Activated naive CD4-positive, alpha-beta T cell treated with anti-CD3 and anti-CD28 coated beads, Interleukin-2, amount 50 U/mL, for 72 hours (primary cell): ENCODE measurements at places on chromosomes 5 and 9. TPM values are rescaled to one million over a fixed set of nuclear protein-coding genes. Genes with fewer than 3 reads are reported as not detected.

Gene TYRP1
- total RNA-seq: not detected

Gene BNC2
- not detected for total RNA-seq

- no peak for DNase-seq
Measured at GRCh38 chr9:19939734-19940278, 151.0 kb upstream of the SLC24A2 start.

- peak; percentile 40 for DNase-seq
Measured at GRCh38 chr9:114434878-114435311, 47.1 kb upstream of the AKNA start.

DNA sequence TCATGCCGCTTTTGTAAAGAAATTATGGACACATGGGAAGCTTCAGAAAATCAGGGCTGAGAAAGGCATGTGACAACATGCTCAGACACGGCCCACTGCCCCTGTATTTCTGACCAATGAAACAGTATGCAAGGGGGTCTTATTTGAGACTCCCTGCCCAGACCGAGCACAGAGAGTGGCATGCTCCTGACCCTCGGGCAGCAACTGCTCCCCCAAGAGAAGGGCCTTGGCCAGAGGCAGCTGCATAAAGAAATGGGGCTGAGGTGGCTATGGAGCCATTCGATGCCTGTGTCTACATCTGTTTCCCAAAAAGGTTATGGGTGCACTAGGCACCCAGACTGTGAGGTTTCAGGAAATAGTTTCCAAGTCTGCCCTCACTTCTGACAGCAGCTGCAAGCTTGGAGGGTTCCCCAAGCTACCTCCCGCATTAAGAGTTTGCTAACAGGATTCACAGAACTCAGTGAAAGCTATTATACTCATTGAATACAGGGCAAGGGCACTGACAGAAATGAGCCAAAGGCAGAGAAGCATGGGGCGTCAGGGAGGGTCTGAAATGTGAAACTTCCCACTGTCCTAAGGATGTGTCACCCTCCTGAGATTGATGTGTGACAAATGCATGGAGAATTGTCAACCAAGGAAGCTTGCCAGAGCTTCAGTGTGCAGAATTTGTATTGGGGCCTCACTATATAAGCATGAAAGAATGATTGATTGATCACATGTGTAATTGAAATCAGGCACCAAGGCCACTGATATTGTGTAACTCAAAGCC, 94.3 kb downstream of the DAP start:
- no peak for DNase-seq

- no peak for DNase-seq
Measured at GRCh38 chr9:99556998-99557397, 264.7 kb upstream of the NR4A3 start.

- DNase-seq: no peak
Measured at GRCh38 chr5:148974642-148975327, 88.1 kb downstream of the SH3TC2 start.

DNA sequence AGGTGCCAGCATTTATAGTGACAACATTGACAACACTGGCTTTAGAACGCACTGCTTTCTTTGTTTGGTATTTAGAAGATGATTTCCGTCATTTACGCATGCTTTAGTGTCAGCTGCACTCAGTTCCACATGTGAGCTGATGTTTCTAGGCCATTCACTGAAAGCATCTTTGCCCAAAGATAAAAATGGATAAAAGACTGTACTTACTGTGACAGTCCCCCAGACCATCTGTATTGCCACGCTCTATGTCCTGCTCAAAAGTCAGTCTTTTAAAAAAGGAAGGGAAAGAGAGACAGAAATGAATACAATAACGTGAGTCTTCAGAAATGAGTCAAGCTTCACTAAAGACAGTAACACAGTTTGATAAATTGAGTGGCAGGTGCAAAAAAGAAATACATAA, 99.3 kb downstream of the SEMA6A start:
- no peak for DNase-seq

DNA sequence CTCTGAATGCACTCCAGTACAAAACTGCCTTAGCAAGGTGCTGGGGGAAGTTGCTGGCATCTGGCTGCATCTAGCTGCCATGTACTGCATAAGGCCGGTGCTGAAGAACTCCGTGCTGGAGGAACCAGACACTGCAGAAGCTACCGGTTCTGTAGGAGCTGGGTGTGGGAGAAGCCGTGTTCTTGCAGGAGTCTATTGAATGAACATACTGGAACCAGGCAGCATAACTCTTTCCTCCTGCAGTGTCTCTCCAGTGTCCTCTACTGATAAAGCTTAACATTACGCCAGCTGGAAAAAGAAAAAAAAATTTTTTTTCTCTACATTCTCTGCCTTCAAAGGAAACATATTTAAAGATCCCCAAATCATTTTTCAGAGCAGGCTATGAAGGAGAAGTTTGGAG, 38.5 kb downstream of the VPS13A start:
- DNase-seq: no peak

DNA sequence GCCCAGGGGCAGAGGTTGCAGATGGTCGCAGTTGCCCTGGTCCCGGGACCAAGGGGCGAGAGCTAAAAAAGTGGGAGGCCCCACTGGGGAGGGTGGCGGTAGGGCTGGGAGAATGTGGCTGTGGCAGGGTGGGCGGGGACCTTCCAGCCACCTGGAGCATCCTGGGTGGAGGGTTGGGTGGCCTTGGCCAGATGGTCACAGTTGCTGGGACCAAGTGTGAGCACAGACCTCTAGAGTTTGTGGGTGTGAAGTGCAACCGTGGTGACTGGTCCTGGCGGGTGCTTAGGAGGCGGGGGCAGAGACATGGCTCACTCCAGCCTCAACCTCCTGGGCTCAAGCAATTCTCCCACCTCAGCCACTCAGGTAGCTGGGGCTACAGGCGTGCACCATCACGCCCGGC, 5.7 kb upstream of the TRAF2 start:
- DNase-seq: no peak

DNA sequence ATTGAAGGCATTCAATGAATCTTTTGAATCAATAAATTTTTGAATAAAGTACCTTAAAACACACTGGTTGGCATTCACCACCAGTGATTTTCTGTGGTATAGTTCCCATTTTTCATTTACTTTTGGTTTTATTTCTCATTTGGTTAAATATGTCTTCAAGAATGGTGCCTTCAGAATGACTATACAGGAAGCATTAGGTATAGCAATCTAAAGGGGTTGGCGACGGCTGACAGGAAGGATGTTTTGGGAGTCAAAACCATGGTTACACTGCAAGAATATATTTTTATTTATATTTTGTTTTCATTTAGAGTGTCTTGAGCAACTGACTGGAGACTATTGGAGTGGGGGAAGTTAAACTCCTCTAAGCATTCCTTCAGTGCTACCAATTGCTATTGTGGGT, 235.7 kb downstream of the HTR1A start:
- DNase-seq: no peak

DNA sequence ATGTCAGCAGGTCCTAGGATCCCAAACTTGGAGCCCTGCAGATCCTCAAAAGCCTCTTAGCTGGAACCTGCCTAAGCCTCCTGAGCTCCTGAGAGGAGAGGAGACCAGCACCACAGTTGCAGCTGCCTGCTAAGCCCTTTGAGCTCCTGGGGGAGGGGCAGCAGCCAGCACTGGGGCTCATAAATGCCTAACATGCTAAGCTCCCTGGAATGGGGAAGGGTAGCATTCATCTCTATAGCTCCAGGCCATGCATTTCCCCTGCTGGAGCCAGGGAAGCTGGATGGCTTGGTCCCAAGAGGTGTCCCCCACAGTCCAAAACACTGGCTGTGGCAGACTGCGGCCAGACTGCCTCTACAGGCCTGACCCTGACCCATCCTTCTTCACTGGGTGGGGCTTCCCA, 182.7 kb downstream of the KCNN2 start:
- no peak for DNase-seq

DNA sequence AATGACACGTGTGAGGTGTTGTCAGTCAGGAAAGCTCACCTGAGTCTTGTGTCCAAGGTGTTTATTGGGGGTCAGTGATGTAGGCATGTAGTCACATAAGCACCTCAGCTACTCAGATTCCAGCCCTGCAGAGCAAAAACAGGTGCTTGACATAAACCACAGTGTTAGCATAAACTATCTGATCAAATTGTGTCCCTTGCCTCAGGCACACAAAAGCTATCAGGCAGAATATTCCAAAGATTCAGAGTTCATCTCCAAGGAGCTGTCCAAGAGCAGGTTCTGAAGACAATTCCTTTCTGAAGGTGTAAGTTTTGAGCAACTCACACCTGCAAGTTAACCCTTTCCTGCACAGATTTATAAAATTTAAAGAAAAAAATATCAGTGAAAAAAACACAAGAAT, 102.2 kb upstream of the ITGA1 start:
- no peak for DNase-seq

DNA sequence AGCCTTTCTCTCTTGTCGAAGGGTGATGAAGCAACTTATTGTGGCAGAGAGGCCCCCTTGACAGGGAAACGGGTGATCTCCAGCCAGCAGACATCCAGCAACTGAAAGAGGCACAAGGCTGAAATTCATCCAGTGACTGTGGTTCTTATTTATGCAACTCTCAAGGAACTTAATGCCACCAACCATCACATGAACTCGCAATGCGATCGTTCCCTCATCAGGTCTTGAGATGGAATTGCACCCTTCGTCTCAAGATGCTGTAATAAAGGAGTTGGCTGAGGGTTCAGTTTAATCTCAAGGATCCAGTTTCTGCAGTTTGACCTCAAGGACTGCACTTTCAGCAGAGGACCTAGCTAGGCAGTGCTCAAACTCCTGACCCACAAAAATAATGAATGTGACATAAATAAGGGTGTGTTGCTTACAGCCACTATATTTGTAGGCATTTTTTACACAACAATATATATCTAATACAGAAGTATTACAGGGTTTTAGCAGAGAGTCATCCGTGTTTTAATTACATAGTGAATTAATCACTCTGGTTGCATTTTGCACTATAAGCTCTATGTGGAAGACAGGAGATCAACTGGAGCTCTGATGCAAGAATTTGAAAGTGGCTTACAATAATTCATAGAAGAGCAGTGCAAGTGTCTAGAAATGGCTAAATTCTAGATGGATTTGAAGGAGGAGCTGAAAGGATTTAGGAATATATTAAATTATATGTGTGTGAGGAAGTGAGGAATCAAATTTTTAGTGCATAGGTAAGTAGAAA, 957.8 kb upstream of the CTNND2 start:
- DNase-seq: no peak

DNA sequence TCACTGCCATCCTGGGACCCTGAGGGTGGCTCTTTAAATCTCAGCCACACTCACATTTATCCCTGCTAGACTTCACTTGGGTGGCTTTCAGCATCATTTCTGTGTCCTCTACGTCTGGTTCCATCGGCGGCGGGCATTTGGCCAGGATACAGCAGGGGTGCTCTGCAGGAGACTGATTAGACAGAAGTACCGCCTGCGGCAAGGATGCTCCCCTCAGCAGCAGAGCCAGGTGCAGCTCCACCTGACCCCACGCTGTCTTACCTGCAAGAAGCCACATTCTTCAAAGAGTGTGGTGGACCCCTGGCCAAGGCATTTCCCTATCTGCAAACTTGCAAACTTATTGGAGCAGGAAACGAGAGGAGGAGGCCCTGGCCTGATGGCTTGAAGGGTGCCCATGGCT, 309.8 kb upstream of the IRX4 start:
- DNase-seq: no peak

Gene PCDHGA4
- not detected for total RNA-seq

- peak; percentile 60 for DNase-seq
Measured at GRCh38 chr9:105245029-105245890, 809 bp downstream of the SLC44A1 start.

- DNase-seq: no peak
Measured at GRCh38 chr5:79205965-79206364, 30.0 kb upstream of the JMY start.

Gene ANXA2R
- total RNA-seq: 5.3 TPM

- no peak for DNase-seq
Measured at GRCh38 chr5:157624144-157624543, 28.1 kb downstream of the SOX30 start.

Gene LEAP2
- total RNA-seq: 1.5 TPM

DNA sequence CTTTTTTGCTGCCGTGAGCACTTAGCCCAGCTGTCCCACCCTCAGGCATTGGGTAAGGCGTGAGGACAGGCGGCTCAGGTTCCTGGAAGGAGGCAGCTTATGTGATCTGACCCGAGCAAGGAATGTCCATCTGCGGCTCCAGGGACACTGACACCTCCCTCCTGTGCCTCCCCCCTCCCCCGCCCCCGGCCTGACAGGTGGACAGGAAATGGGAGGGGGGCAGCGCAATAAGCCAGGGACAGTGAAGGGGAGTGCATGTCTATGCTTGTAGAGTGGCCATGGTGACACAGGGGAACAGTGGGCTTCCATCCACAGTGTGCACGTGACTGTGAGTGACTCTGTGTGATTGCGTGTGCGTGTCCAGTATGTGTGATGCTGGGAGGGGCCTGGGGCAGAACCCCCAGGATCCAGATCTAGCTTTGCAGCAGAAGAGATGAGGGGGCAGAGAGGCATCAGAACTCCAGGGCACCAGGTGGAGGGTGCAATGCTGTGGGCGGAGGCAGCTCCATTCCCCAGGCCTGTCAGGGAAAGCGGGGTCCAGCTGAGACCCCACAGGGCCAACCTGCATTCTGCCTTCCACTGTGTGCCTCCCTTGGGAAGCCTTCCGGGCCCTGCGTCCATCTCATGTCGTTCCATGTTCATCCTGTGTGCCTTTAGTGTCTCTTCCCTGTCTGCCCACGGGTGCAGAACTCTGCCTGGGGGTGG, 30.5 kb downstream of the CNTFR start:
- DNase-seq: no peak

DNA sequence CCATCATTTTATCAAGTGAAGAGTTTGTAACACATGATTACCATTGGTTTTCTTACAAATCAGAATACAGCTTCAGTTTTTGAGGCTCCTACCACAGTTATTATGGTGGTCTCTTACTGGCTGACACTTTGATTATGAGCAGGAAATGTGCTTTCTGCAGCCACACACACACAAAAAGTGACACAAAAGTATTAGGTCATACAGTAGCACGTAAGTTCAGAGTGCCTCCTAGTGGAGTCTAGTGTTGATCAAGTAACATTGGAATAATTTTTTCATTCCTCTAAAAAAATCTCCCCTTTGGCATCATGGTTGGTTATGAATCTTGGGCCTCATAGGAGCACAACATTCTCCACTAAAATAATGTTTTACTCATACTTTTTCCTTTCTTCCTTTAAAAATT, 37.6 kb downstream of the PAM start:
- DNase-seq: no peak

DNA sequence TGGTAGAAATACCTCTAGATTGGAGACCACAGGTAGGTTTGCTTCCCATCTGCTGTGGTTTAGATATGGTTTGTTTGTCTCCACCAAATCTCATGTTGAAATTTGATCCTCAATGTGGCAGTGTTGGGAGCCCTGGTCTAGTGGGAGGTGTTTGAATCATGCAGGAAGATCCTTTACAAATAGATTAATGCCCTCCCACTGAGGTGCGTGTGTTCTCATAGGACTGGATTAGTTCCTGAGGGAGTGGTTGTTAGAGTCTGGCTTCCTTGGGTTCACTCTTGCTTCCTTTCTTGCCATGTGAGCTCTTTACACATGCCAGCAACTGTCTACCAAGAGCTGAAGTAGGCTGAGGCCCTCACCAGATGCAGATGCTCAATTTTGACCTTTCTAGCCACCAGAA, 391.1 kb upstream of the GRIA1 start:
- no peak for DNase-seq
